Mucosa of descending colon (tissue), 3 donors: ENCODE measurements at places on chromosomes 16 and 17.

DNA sequence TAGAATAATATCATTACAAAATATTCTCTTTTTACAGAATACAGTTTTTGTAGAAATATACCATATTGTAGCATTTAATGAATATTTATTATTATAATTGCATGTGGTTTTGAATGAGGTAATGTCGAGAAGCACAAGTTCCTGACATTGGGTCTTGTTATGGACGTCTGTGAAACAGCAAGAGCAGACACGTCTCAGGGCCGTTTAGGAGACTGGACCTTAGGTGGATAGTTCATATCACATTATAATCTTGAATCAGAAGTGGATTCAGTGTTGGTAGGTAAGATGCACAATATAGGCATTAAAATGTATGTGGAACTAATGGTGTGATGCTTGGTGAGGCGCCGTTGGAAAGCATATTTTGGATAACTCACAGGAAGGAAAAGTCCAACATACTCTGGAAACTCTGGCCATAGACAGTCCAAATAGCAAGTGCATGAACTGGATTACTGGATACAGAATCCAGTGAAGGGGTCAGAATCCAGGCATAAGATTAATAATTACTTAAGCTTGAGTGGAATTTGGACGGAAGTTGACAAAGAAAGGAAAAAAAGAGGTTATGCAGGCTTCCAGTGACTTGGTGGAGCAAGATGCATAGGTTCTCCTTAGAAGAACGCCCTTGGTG is 17.2 kb downstream of the ABCA8 start:
- no peak for DNase-seq

DNA sequence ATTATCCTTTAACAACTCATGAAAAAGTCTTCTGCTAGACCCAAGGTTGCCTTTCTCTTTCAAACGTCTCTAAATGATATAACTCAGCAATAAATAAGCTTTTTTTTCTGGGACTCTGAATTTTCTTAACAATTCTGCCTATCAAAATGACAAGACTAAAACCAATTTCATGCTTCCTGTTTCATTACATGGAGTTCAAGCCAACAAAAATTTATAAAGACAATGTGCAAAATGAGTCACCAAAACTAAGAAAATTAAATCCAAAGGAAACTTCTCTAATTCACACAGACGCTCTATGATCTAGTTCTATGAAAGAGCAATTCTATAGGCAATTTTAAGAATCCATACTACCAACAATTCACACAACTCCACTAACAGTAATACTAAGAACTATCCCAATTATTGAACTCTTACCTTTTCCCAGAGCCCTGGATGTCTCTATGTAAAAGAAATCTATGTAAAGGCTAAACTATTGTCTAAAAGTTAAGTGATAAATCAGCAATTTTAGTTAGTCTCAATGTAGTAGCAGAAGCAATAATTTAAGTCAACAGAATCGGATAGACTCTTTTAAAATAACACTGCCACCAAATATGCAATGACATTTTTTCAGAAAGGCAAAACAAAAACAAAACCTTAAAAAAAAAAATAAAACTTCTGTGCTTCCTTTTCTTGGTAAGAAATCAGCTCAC is 44.2 kb downstream of the ZZEF1 start:
- no peak for DNase-seq

DNA sequence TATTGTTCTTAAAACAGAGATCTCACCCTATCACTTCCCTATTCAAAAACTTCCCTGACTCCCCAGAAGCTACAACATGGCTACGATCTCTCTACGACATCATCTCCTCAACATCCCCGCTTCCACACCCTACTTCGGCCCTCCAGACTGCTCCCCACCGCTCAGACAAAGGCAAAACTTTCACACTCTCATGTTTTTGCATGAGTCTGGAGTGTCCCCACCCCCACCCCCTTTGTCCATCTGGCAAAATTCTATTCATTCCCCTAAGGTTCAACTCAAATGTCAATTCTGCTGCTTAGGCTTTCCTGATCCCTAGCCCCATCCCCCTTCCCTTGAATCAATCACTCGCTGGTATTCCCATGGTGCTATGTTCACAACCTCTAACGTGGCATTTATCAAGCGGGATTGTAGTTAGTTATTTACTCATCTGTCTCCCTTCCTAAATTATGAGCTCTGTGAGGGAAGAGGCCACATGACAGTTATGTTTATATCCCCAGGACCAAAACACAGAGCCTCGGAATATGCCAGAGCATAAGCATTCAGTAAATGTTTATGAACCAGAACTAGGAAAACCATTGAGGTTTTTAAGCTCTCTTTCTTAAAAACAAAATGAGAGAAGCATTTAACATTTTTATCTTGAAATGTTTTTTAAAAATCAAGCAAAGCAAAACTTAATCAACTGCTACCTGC is 55.9 kb downstream of the STX8 start:
- DNase-seq, result no peak

DNA sequence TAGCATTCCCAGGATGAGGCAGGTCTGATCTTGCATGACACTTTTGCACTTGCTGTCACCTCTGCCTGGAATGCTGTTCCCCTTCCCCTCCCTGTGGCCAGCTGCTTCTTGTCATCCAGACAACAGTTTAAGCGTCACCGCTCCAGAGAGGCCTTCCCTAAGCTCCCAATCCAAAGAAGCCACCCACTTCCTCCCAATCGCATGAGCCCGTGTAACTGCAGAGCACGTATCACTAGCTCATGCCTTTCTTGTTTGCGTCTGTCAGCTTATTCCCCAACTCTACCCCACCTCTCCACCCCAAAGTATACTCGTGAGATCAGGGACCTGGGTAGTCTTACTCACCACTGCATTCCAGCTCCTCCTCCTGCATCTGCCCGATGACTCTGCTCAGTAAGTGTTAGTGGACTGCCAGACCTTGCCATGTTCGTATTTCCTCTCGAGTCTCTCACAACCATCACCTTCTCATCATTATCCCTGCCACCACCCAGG is 92.8 kb downstream of the GAS7 start:
- no peak for DNase-seq

GRCh38 chr17:56392321-56392720 is 201.2 kb upstream of the NOG start:
- no peak for DNase-seq

GRCh38 chr17:4304417-4305027 is 40.7 kb upstream of the ANKFY1 start:
- DNase-seq, result no peak

- DNase-seq, result no peak
Observed at GRCh38 chr16:66382966-66383299, 16.4 kb downstream of the CDH5 start.

- DNase-seq, result no peak
Observed at GRCh38 chr16:1917665-1918350, 407 bp downstream of the HS3ST6 start.

- DNase-seq, result no peak
Observed at GRCh38 chr16:27483088-27483437, 66.7 kb downstream of the GTF3C1 start.
